Omental fat pad (tissue), 4 donors: ENCODE measurements at places on chromosomes 12 and 14.

DNA sequence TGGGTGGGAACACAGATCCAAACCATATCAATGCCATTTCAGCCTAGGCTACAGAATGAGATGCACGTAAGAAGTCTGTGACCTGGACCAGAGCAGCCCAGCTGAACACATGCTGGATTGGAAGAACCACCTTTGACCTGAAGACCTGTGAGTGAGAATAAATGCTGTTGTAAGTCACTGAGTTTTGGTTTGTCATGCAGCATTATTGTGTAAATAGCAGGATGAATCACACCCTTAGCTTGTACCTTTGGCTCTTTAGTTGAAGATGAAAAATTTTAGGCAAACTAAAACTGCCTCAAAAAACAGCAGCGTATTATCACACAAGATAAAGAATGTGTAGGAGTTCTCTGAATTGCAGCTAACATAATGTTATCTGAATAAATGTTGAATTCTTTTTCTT, 199.4 kb upstream of the LRIG3 start:
- no peak for DNase-seq

GRCh38 chr12:13102461-13103195, 839 bp downstream of the GSG1 start:
- no peak for DNase-seq

DNA sequence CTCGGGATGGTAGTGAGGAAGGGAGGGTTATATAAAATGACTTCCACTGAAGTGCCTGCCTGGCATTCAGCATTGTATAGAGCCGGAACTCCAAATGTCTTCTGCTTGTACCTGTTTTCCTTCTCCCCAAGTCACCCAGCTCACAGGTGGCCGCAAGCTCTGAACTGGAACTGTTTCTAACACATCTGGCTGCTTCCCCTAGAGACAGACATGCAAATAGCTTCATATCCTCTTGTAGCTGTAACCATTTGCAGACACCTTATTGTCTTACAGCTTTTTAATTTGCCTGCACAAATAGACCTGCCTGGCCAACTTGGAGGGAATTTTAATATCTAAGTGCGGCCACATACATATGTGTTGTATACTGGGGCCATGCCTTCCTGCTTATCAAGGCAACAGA, 126.0 kb downstream of the CHST11 start:
- no peak for DNase-seq

DNA sequence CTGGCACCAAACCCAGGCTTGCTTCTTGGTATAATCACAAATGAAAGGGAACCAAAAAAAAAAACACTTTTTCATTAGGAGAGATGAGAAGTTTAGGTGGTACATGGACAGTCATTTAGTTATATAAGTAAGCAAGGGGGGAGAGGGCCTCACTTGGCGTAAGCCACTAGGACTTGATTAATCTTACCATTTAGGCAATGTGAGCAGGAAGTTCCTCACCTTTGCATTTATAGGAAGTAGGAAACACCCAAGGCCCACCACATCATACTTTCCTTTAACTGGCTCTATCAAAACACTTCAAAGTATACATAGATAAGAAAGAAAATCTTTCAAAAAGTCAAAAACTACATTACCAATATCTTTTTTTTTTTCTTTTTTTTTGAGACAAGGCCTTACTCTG, 6.7 kb upstream of the RPS6KA5 start:
- DNase-seq = no peak

DNA sequence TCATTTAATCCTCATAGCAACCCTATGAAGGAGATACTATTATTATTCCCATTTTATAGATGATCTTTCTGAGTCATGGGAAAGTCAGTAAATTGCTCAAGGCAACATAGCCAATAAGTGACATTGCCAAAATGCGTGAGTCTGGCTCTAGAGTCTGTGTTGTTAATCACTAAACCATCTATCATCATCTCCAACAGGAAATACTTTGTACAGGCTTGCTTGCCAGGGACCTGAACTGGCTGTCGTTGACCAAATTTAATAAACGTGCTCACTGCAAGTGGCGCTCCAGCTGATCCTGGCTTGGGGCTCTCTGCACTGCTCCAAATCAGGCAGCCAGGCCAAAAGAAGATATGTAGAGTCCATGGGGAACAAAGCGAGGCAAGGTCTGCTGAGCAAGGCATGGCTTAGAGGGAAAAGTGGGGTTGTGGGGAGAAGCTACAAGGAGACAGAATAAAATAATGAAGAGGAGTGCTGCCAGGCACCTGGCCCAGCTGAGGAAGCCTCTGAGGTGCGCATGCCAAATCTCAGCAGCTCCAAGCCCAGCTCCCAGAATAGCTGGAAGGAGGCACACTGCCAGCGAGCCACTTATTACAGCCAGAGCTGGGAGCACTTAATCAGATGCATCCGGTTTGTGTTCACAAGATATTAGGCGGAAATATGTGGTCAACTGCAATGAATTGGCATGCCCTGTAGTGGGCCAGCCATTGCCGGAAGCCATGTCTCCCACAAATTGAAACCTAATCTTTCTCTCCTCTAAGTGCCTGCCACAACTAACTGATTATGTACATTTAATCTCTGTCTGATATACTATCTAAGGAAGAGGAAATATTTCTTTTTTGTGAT, 43.3 kb upstream of the PTPRO start:
- DNase-seq = no peak

GRCh38 chr12:124471828-124472227, 95.6 kb downstream of the NCOR2 start:
- DNase-seq = no peak

DNA sequence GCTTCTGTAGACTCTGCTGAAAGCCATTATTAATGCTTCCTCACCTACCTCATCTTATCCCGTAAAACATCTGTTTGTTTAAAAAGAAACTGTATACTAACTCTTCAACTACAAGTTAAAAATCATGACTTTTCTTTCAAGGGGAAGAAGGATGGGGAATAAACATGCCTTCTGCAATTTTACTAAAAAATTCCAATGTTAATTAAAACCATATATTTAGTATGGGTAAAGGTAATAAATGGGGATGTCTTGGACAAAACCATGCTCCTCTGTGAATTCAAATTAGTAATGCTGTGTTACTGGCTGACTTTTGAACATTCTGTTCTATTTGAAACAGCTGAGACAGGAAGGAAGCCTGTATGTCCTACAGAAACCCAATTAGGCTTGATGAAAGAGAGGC, 311.1 kb upstream of the DIO2 start:
- DNase-seq = no peak

DNA sequence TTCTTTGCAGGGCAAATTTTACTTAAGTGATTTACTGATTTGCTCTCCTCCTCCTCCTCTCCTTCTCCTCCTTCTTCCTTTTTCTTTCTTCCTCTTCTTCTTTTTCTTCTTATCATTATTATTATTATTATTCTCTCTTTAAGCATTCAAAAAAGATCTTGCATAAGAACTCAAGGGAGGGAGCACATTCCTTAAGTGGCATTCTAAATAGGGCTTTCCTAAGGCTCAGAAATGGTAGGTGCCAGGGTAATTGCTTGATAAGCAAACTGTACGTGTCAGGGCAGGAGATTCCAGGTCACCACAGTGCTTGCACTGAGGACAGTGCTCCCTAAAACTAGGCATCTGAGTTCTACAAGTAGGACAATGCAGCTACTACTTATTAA, 92.4 kb downstream of the SPTSSA start:
- no peak for DNase-seq

- DNase-seq = no peak
Measured at GRCh38 chr12:68675101-68675842, 11.5 kb upstream of the NUP107 start.

- DNase-seq = peak; percentile 92
Measured at GRCh38 chr12:98490501-98491453, 24.6 kb upstream of the TMPO start.

GRCh38 chr12:32804301-32804700, 48.6 kb upstream of the YARS2 start:
- no peak for DNase-seq

- DNase-seq = no peak
Measured at GRCh38 chr12:568486-568885, 94.8 kb downstream of the NINJ2 start.

DNA sequence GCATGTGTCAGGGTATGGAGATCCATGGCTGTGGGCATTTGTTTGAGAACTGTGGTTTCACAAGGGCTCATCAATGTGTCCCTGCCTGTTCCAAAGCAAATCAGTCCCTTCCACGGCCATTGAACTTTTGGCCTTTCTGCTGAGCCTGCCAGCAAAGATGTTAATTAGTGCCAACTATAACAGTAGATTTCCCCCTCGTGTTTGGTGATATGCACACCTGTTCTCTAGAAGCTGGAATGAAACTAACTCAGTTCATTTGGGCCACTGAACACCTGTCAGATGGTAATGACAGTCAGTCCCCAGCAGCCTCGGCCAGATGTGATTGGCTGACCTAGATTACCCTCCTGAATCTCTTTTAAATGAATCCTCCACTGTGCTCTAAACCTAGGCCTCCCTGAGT, 43.2 kb downstream of the IRAK3 start:
- no peak for DNase-seq

GRCh38 chr12:84825149-84825548, 87.5 kb downstream of the SLC6A15 start:
- DNase-seq = no peak

GRCh38 chr12:56933826-56934625, at the start of gene SDR9C7:
SDR9C7 (minus strand) TSS chr12:56934408; CDS start chr12:56934261, 147 bp downstream.
- DNase-seq = no peak
